NCI-H82 (cell line): ENCODE measurements at places on chromosomes 5 and 9.

DNA sequence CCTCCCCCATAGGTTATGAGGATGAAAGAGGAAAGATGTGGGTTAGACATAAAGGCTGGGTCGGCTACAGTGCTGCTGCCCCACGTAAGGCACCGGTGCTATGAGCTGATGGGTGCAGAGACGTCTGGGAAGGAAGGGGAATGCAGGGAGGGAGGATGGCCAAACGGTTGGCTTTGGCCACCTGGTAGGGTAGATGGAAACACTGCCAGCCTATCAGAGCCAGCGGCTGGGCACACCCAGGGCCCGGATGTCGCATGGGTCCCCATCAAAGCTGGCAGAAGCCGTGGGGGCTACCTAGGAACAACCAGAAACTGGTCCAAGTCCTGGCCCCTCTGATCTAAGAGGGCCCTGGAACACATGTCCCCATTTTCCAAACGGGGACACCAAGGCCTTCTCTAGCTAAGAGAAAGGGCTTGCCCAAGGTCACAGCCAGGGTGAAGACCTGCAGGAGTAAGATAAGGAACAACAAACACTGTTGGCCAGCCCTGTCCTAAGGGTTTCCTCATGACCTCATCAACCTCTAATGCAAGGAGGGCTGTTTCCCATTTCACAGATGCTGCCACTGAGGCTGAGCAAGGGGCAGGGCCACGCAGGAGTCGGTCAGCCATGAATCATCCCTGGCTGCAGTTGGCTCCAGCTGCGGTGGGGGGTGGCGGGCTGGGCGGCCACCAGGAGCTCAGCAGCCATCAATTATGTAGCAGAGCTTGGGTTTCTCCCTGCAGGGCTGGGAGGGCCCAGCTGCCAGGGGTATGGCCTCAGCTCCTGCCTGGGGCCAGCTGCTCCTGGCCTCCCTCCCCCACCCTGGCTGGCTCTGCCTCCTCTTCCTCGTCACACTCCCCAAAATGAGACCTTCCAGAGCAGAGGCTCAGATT, 4.9 kb downstream of the SH3GLB2 start:
- peak; percentile 94 for DNase-seq

GRCh38 chr9:94677929-94678328, 38.6 kb upstream of the FBP1 start:
- no peak for DNase-seq

GRCh38 chr5:7391814-7392692, 3.9 kb upstream of the ADCY2 start:
- peak; percentile 66 for DNase-seq

DNA sequence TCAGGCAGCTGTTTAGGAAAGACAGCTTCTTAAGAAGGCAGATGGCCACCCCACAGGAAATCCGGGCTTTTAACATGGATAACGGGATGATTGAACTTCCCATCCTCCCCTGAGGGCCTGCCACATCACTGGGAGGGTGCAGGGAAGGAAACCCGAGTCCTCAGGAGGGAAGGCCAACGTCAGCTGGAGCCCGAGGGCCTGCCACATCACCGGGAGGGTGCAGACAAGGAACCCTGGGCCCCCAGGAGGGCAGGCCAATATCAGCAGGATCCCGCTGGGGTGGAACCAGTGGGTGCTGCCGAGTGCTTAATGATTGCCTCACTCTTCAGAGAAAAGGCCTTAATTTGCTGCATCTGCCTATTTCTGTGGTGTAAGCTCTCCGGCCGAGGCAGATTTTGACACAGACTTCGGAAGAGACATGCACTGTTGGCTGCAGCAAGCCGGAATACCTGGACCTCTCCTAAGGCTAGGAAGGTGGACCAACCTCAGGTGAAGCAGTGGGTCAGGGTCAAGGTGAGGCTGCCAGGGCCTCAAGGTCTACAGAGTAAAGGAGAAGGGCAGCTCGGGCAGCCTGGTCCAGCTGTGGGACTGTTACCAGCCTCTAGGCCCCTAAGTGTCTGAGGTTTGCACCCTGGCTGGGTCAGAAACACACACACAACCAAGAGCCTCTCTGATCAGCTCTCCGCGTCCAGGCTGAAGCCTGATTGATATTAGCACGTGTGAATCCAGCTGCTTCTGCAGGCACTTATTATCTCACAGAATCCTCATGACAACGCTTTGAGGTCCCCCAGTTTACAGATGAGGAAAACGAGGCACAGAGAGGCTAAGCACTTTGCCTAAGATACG, 14.8 kb upstream of the COL5A1 start:
- DNase-seq = peak; percentile 95

GRCh38 chr5:175464074-175464941, 14.1 kb upstream of the SFXN1 start:
- peak; percentile 70 for DNase-seq

- DNase-seq = no peak
These were observed 1867.2 kb upstream of the C9orf72 start for GRCh38 chr9:29440449-29440848.

- DNase-seq = peak; percentile 64
These were observed 75.9 kb upstream of the MINAR2 start for GRCh38 chr5:129672006-129672405.

DNA sequence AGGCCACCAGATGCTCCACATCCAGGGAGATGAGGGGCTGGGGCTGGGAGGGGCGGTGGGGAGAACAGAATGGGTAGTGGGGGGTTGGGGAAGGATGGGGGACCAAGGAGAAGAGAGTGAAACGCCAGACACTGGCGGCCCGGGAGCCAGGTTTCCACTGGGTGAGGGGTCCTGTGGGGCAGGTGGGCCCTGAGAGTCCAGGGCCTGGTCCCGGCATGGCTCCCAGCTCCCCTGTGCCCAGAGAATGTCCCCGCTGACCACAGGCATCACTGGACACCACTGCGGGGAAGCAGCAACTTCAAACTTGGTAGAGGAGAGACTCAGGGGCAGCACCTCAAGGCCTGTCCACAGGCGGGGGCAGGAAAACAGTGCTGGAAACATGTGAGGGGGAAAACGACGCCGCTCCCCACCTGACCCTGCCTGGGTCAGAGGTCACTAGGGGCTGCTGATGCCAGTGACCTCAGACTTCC, 13.2 kb downstream of the NINJ1 start:
- DNase-seq = no peak

GRCh38 chr5:170642776-170643436, 139.1 kb downstream of the KCNIP1 start:
- DNase-seq = no peak

DNA sequence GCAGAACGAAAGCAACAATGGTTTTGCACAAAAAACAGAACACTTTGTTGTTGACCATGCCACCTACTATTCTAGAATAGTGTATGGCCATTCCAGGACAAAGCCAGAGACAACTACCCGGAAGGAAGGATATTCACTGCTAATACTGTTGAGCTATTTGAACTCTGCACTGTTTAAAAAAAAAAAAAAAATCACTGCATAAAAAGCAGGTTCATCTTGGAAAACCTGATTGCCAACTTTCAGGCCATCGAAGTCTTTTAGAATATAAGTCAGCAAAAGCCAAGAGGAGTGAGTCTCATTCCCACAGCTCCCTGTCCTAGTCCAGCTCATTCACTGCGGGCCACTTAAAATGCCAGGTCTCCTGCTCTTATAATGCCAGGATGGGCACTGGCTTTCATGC, 4.0 kb downstream of the ENC1 start:
- DNase-seq = no peak

DNA sequence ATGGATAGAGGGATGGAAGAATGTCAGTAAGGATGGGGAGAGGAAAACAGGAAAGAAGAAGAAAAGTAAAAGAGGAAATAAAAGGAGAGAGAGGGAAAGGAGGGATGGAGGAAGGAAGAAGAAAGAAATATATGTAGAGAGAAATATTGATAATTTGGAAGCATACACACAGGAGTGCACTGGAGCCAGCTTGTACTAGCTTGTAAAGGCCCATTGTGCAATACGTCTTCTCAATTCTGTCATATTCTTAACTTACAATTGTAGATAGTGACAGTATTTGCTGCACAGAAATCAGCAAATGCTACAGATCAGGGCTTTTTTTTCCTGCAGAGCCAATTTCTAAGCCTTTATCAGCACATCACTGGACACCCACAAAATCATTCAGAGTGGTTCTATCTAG, 458.8 kb upstream of the WWC1 start:
- DNase-seq = no peak

DNA sequence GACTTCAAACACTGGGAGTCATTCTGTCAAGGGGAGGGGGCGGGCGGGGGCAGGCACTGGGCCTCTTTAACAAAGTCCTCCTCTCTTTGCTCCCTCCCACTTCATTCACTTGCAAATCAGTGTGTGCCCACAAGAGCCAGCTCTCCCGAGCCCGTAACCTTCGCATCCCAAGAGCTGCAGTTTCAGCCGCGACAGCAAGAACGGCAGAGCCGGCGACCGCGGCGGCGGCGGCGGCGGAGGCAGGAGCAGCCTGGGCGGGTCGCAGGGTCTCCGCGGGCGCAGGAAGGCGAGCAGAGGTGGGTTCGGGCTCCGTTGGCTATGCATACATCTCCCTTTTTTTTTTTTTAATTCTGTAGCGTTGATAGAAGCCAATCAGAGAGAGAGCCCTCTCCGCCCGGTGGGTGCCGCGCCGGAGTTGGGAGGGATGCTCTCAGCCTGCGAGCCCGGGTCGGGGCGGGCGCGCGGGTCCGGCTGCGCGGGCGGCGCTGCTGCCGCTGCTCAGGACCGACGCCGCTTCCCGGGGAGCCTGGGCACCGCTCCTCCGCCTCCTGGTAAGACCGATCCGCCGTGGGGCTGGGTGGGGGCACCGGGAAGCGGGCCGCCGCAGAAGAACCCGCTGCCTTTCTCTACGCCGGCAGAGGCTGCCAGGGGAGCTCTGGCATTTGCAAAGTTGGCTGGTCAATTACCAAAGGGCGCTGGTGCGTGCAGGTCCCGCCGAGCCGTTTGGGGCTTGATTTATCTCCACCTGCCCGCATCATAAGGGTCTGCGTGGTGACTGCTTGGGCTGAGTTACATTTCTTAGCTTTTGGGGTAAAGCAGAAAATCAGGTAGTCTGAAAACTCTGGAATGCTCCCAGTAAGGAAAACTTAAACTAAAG, at the start of gene CDH6:
CDH6 (plus strand) TSS at position 96 of the 877 bp plus-strand sequence. CDS start 73,788 bp downstream, outside the sequence.
- peak; percentile 66 for DNase-seq

GRCh38 chr5:173180331-173180730, 36.0 kb downstream of the BNIP1 start:
- DNase-seq = no peak

DNA sequence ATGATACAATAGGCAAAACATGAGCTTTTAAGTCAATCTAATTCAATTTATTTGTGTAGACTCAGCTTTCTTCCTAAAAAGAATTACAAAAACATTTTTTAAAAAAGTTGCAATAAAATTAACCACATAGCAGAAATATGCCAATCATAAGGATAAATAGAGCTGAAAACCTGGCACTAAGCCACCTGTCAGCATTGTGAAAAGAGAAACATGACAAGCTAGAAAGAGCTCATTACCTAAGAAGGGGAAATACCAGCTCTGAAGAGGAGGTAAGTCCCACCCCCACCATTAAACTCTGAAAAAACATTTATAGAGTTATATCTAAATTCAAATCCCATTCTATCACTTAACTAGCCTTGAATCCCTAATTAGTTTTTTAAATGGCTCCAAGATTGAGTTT, 372.9 kb downstream of the OSTF1 start:
- DNase-seq = no peak

DNA sequence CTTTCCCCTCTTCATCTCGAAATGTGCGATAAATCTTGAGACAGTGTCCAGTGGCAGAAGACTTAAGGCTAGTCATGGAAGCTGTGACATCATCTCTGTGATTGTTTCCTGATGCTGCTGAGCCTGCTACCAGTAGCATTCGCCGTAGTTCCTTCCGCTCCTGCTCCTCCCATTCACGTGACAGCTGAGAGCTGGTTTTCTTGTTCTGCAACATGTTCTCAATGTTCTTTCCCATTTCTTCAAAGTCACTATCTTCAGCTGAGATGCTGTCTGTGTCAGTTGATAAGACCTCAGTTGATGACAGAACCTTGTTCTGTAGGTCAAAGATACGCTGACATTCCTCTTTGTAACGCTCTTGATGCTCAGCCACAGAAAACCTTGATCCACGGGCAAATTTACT, 3.5 kb downstream of the TAF1L start:
- DNase-seq = no peak

DNA sequence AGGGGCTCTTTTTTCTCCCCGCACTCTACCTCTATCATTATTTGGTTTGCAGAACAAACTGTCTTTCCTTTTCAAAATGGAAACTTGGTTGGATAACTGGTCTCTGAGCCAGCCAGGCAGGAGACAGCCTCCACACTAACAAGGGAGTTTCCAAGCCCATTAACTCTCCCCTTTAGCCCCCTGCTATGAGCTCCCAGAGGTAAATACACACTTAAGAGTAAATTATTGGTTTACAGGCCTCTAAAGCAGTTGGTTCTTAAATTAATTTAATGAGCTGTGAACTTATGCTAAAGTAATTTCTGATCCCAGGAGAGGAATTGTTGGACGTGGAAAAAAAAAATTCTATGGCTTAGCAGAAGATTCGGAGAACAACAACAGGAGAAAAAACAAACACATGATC, 30.3 kb downstream of the EPB41L4A start:
- DNase-seq = peak; percentile 63

DNA sequence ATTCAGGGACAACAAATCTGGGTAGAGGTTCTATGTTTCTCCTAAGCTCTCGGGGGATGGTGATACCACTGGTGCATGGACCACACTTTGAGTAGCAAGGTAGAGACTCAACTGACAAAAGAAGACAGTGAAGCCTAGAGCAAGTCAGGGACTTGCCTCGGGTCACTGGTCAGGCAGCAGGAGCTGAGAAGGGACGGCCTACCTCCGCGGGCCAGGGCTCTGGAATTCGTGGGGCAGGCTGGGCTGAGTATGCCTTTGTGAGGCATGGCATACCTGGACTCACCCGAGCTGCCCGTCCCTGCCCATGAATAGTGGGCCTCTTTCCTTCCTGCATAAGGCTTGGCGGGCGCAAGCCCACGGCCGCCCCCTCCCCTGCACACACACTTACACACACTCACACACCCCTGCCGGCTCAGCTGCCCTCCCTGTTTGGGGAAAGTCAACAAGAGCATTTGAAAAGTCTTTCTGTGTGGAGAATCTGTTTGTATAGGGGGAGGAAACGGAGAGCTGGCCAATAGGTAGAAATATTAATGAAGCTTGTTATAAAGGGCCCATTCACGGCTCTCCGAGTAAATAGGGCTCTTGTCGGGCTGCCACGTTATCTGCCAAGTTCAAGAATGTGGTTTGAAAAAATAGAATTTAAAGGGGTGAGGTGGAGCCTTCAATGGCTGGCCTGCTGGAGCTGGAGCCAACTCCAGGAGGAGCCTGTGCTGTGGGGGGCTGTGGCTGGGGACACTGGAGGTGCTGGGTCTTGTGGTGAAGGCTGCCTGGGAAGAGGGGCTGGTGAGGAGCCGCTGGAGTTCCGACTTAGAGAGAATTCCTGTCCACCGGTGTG, 19.1 kb upstream of the KIF12 start:
- DNase-seq = no peak
